ENCODE measurements at places on chromosomes 11 and 22.
A peak's percentile ranks its signal among the peaks of the same experiment; 100 is the strongest.

DNA sequence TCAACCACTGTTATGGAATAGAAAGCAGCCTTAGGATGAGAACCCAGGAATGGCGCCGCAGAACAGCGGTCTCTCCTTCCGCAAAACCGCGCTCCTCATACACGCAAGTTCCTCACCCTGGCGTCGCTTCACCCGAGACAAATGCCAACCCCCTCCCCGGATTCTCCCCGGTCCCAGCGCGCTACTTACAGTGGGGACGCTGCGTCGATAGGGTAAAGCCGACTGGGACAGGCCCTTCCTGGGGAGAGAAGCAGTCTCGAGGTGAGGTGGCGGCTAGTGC lies 287 bp downstream of the RPS13 start:
- no peak for DNase-seq

DNA sequence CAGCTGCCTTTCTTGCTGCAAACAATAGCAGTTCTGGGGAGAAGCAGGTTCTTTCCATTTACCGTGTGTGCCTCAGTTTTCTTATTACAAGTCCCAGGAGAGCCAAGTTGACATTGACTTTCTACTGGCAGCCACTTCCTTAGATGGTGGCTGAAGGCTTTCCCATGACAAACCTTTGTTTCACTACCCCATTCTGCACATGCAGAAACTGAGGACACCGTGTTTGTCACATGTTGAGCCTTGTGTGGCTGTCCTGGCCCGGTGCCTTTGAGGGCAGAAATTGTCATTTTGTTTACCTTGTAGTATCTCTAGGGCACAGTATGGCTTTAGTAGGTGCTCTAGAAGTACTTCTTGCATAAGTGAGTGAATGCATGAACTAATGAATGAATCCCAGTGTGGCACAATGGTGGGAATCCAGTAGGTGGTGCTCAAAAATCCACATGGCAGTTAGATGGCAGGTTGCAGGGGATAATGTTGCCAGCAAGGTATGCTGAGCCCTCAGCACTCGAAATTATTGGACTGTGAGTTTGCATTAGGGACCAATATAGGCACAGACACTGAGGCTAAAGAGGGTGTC lies 101.6 kb downstream of the CSNK2A3 start:
- DNase-seq: no peak

DNA sequence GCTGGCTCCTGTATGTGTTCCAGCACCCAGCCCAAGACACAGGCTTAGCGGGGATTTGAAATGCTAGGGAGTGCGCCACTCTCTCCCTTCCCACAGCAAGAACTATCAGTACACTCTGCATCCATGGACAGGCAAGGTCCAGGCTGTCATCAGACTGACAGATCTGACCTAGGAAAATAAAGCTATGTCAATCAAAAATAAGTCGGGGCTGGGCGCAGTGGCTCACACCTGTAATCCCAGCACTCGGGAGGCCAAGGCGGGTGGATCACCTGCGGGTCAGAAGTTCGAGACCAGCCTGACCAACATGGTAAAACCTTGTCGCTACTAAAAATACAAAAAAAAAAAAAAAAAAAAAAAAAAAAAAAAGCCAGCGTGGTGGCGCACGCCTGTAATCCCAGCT lies 1.7 kb upstream of the MOV10L1 start:
- DNase-seq: no peak

GRCh38 chr22:49827271-49827852 lies 311 bp downstream of the BRD1 start:
- DNase-seq: no peak

GRCh38 chr11:57567515-57568329 lies at the start of gene UBE2L6:
UBE2L6 (minus strand) TSS chr11:57567672; CDS start chr11:57567611, 61 bp downstream.
- peak; percentile 71 for DNase-seq

GRCh38 chr22:42844756-42845155 lies 12.3 kb downstream of the ARFGAP3 start:
- no peak for DNase-seq

DNA sequence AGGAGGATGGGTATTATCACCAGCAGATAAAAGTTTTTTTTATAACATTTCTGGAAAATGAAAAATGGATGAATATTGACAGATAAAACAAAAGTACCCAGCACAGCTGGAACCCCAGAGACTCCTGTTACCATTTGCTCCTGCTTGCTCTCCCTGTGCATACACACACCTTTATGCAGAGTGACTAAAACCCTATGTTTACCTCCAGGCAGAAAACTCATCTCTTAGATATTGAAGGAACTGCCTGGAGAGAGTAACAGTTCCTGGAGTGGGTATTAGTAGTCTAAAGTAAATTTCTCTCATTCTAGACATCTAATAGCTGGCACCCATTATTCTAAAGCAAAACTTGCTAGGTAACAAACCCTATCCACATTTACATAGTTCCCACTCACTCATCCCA lies 38.0 kb downstream of the CYP2R1 start:
- DNase-seq: no peak

DNA sequence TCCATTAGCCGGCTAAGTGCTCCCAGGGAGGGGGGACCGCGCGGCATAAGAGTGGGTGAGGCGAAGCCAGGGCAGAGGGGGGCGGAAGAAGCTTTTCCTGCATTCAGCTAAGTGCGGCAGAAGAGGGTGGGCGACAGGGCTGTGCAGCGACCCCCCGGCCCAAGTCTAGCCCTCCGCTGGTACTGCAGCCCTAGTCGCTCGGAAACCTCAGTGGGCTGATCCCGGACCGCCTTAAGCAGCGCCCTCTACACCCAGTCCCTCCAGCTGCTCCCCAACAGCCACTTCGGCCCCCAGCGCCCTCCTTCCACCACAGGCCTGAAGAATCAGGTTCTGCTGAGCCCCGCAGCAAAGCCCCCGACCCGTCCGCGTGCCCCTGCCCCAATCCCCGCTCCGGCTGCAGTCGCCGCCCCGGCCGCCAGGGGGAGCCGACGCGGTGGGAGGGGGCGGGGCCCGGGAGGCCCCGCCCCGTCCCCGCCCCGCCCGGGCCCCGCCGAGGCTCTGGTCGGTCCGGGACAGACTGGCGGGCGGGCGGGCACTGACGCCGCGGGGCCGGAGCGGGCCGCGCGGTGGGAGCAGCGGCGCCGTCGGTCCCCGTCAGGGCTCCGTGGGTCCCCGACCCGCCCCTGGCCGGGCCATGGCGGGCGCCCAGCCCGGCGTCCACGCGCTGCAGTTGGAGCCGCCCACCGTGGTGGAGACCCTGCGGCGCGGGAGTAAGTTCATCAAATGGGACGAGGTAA lies at the start of gene PLCB3:
TSS of gene PLCB3 (plus strand) at position 515 of the 737 bp plus-strand sequence. CDS start at position 635, 120 bp downstream.
- DNase-seq: peak; percentile 65

DNA sequence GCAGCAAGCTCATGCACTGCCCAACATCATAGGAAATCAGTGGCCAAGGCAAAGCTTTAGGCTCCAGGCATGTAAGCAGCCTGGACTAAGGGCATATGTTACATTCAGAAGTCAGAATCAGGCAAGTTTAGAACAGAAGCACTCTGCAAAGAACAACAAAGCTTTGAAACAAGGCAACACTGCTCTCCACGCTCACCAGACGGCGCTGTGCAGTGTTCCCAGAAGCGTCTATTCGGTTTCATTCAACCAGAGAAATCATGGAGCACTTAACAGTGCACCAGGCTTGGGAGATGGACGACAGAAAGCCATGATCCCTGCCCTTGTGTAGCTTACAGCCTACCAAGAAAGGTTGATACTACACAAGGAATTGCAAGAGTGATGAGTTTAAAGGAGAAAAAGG lies 555.8 kb downstream of the BUD13 start:
- peak; percentile 74 for DNase-seq

- no peak for DNase-seq
These were observed 26.9 kb upstream of the SCUBE2 start for GRCh38 chr11:9118277-9118676.

DNA sequence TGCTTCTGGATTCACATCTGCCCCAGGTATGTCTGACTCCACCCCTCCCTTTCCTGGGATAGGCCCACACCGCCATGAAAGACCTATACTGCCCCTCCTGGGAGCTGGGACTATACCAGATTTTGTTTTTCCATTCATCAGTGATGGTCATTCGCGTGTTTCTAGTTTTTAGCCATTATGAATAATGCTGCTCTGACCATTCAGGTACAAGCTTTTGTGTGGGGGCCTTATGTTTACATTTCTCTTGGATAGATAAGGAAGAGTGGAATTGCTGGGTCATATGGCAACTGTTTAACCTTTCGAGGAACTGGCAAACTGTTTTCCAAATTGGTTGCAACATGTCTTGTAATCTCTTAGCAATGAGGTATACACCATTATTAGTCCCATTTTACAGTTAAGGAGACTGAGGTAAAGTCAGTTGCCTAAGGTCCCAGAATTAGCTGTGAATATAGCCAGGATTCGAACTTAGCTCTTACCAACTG lies 1.2 kb upstream of the TBC1D10A start:
- no peak for DNase-seq

DNA sequence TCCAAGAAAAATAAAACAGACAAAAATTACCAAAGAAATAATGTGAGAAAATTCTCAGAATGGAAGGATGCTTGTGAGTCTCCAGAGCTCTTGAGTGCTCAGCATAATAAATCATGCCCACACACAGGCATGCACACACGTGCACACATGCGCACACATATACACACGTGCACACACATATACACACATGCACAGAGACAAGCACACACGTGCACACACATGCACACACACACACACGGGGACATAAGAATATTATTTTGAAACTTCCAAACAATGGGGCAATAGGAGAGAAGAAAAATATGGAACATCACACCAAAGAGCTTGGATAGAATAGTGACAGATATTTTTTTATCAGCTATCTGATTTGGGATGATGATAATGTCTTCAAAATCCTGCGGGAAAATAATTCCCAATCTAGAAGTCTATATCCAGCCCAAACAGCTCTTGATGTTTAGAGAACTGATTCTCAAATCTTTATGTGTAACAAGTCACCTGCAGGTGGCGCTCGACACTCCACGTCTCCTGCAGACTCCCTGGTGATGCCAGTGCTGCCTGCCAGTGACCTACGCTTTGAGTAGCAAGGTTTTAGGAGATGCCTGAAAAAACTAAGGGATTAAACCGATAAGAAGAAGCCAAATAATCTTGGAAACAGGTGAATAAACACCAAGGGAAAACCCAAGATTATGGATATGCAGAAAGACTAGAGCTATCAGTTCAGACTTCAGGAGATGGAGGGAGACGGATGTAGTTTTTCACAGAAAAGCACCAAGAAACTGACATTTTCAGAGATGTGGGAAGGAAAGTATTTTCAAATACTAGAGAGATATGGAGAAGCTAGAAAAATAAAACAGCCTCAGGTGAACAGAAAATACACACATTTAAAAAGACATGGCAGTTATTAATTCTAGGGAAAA lies 743.6 kb downstream of the ETS1 start:
- peak; percentile 80 for DNase-seq

- no peak for DNase-seq
These were observed 612.7 kb downstream of the BRD1 start for GRCh38 chr22:49214976-49215375.

DNA sequence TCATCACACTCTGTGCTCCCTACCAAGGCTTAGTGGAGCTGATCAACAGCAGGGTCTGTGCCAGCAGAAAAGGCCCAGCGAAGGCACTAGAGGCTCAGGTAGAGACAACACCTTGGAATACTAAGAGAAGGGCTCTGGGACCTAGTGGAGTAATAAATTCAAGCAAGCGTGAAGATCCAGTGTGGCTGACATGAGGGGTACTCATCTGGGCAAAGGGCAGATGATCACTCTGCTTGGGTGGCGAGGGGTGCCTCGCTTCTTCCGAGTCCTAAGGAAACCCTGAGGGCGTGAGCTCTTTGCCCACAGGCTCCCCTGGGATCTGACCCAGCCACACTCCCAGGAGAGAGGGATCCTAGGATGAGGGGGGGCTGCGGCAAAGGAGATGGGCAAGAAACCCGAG lies 3.5 kb upstream of the TPBGL start:
- DNase-seq: no peak

DNA sequence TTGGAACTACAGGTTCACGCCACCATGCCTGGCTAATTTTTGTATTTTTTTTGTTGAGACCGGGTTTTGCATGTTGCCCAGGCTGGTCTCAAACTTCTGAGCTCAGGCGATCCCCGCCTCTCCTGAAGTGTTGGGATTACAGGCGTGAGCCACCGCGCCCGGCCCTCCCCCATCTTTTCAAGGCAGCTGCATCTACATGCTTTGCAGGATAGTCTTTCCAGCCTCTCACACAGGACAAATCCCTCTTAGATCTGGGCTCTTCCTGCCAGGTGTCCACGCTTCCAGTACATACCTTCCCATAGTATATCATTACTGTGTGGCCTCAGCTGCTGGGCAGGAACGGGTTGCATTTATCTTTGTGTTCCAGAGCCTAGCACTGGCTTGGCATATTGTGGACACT lies 49.7 kb downstream of the C11orf96 start:
- DNase-seq: no peak

GRCh38 chr11:64211181-64211872 lies 4.8 kb downstream of the FERMT3 start:
- no peak for DNase-seq

- DNase-seq: no peak
These were observed 447.8 kb upstream of the CNTN5 start for GRCh38 chr11:98572941-98573340.

- DNase-seq: no peak
These were observed 11.0 kb upstream of the PICK1 start for GRCh38 chr22:38046070-38046748.

DNA sequence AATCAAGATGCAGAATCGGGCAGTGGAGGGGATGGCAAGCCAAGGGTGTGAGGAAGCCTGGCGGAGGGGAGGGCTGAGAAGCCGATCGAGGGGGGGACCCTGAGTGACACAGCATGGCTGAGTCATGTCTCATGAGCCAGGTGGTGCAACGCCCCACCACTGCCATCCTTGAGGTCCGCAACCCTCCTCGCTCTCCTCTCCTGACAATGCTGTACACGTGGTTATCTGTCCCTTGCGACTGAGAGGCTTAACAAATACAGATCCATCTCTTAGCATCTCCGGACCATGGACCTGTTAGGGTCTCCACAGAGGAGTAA lies 14.2 kb downstream of the SLC22A12 start:
- DNase-seq: no peak

GRCh38 chr22:31790240-31790639 lies 36.4 kb downstream of the DEPDC5 start:
- no peak for DNase-seq

- no peak for DNase-seq
These were observed 179.2 kb upstream of the ZC3H12C start for GRCh38 chr11:109914038-109914437.

- peak; percentile 58 for DNase-seq
These were observed 725 bp downstream of the ARHGAP42 start for GRCh38 chr11:100687630-100688395.

- DNase-seq: no peak
These were observed 14.7 kb downstream of the APOL3 start for GRCh38 chr22:36145881-36146280.

GRCh38 chr22:43001271-43002201 lies 13.4 kb downstream of the PACSIN2 start:
- no peak for DNase-seq
